ENCODE measurements at places on chromosomes 2 and 18.

GRCh38 chr2:23146011-23146410 is 239.0 kb upstream of the KLHL29 start:
- no peak for DNase-seq

- DNase-seq = no peak
Measured at GRCh38 chr18:34631093-34631966, 78.8 kb upstream of the DTNA start.

GRCh38 chr2:88038263-88039105 is 17.1 kb downstream of the KRCC1 start:
- peak; percentile 95 for DNase-seq

- no peak for DNase-seq
Measured at GRCh38 chr2:145822892-145823534, 1303.1 kb upstream of the ZEB2 start.

GRCh38 chr2:224576088-224576715 is 9.0 kb downstream of the CUL3 start:
- DNase-seq = no peak

DNA sequence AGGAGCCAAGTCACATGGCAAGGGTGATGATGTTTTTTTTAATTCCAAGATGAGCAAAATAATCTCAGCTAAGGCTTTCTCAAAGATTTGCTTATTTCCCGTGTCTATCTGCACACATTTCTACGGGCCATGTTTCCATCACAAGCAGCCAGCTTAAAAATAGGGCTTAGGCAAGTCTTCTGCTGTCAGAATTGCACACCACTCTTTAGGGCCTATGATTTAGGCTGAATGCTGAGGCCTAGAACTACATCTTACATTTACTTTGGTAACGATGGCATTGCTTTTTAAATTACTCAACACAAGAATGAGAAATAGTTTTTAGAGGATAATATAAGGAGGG is 144.2 kb downstream of the RNF144A start:
- DNase-seq = no peak

- no peak for DNase-seq
Measured at GRCh38 chr2:13968811-13969210, 663.7 kb upstream of the LRATD1 start.

DNA sequence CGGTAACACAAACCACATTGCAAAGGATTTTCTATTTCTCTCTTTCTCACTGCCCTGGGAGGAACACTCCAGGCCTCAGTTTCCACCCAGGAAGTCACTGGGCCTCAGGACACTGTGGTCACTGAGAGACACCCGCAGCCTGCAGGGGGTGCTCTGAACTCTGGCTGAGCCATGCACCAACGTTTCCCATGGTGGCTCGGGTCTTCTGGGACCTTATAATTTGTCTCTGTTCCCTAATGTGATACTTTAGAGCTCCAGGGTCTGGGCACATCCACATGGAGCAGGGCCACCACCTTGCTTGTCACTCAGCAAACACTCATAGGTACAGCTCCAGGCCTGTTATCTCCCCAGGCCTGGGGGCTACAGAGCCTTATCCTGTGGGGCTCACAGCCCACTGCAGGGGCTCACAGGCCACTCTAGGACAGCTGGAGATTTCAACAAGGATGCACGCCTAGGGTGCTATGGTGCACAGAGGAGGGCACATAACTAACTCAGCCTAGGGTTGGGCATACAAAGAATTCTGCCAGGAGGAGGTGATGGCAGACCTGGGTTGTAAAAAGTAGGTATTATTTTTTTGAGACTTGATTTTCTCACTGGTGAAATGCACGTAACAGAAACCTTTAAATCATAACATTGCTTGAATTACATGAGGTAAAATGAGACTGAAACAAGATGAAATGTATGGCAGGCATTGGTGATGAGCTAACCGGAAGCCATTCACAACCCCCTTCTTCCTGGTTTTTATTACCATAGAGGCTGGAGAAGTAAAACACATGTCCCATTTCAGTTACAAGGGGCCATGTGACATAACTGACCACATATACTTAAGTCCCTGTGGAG is 3.0 kb upstream of the HS1BP3 start:
- no peak for DNase-seq

GRCh38 chr18:62485684-62486083 is 37.1 kb upstream of the ZCCHC2 start:
- peak; percentile 39 for DNase-seq

- peak; percentile 61 for DNase-seq
Measured at GRCh38 chr2:1572638-1573037, 159.4 kb downstream of the TPO start.

- DNase-seq = no peak
Measured at GRCh38 chr2:237723602-237724001, 75.0 kb upstream of the RBM44 start.

DNA sequence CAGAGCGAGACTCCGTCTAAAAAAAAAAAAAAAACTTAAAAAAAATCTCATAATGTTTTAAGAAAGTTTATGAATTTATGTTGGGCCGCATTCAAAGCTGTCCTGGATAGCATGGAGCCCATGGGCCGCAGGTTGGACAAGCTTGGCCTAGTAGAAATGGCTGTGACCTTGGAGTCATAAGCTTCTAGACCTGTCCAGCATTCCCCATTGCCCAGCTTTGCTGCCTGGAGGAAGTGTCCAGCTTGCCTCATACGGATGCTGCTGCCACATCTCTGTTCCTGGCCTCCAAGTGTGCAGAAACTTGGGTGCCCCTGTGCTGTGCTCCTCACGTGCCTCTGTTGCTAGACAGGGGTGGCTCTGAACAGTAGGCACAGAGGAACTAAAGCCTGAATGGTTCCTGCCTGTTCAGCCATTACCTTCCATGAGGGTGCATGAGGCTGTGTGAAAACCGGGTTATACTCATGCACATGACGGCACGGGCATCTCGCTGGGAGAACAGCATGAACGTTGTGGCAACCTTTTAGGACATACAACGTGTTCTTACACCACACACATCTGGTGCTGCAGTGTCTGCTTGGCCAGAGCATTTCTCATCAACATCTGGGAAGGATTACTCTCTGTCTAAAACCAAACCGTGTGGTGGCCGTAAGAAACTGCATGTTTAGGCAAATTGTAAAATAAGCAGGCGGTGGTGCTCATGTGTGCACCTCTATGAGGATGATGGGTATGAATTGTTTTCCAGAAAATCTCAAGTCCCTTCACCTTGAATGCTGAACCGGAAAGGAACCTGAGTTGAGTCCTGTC is 38.2 kb downstream of the FHOD3 start:
- peak; percentile 34 for DNase-seq

DNA sequence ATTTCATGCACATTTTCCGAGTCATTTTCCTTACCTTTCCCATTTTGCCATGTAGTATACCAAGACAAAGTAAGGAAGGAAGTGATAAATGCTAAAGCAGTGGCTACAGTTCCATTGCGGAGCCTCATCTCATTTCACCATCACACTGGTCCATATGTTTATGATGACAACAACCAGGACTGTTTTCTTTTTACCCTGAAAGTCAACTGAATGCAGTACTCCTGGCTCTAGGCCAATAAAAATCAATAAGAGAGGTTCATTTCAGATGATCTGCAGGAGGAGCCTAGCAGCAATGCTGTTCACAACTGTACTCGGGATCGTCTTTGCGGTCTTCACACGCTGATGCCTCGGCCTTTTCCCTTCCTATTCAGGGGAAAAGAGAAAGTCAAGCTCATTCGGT is 4.7 kb downstream of the MGAT4A start:
- no peak for DNase-seq

GRCh38 chr2:205885492-205886099 is 200.4 kb downstream of the INO80D start:
- DNase-seq = peak; percentile 85

- no peak for DNase-seq
Measured at GRCh38 chr2:175005733-175006264, 618 bp upstream of the CHN1 start.

DNA sequence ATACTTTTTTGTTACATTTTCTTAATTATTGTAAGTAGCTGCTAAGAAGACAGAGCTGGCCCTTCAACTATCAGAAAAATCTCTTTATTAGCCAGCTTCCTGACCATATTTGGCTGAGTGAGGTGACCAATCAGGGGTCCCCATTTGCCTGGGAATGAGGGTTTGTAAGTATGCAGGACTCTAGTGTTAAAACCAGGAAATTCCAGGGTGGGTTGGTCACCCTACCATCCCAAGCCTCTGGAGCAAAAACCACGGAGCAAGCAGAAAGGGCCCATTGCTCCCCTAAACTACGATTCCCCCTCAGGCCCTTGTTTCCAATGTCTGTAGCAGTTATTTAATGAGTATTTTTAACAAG is 165.6 kb upstream of the NCKAP5 start:
- peak; percentile 99 for DNase-seq

DNA sequence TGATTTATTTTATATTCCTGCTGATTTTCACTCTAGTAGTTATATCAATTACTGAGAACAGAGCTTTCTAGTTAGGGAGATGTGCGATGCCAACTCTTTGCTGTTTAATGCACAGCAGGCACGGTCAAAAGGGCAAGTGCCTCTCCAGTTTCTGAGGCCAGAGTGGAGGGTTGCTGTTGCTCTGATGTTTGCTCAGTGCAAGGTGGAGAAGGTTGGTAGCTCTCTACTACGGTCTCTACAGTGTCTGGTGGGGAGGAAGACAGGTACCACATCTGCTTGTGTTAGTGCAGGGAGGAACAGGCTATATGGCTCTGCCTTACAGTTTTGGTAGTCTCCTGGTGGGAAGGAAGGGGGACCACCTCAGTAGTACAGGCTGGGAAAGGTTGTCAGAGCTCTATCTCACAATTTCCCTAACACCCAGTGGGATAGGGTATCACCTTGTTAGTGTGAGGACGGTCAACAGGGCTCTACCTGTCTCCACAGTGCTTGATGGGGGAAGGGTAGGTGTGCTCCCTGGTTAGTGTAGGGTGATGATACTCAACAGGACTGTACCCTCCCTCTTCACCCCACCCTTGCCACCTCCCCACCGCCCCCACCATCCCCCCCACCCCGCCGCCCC is 85.9 kb downstream of the FANCL start:
- DNase-seq = no peak

DNA sequence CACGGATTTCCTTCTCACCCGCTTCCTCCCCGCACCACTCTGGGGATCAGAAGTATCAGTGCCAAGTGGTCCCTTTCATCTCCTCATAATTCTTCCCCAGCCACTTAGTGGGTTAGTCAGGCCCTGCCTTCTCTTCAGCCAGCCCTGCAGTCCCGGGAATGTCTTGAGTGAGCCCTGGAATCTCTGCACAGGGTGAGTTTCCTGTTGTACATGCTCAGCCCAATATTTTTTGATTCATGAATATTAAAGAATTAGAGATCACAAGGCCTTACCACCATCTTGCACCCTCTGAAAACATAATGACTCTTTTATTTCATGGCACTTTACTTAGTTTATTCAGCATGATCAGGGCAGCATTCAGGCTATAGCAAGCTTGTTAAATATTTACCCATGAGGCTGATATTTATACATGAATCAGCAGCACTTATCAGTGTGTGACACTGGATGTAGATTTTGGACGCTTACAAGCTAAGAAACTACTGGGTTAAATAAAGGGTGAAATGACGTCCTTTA is 159.4 kb upstream of the FOSL2 start:
- DNase-seq = peak; percentile 47

DNA sequence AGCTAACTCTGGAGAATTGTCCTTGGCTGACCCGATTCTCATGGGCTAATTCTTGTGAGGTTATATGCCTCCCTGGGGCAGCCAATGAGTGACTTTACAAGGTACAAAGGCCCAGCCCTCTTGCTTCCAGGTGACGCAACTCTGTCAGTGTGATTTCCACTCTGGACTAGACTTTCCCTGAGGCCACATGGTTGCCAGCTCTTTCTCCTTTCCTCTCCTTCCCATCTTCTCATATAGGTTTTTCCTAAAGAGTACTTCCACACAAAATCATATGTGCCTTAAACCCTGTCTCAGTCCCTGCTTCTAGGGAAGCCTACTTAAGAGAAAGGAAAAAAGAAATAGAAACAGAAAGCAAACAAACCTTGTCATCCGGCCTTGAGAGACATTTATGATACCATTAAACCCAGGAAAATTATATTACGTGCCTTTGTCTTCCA is 226.2 kb upstream of the ZSWIM2 start:
- DNase-seq = no peak

DNA sequence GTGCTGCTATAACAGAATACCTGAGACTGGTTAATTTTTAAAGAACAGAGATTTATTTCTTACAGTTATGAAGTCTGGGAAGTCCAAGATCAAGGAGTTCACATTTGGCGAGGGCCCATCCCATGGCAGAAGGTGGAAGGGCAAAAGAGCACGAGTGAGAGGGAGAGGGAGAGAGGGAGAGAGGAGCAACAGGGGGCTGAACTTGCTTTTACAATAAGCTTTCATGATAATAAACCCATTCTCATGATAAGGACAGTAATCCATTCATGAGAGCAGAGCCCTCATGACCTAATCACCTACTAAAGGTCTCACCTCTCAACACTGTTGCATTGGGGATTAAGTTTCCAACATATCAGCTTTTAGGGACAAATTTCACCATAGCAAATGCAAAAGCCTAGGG is 45.3 kb downstream of the DSC3 start:
- DNase-seq = no peak
